ENCODE measurements at places on chromosomes 1 and 21.
A peak's percentile ranks its signal among the peaks of the same experiment; 100 is the strongest.

DNA sequence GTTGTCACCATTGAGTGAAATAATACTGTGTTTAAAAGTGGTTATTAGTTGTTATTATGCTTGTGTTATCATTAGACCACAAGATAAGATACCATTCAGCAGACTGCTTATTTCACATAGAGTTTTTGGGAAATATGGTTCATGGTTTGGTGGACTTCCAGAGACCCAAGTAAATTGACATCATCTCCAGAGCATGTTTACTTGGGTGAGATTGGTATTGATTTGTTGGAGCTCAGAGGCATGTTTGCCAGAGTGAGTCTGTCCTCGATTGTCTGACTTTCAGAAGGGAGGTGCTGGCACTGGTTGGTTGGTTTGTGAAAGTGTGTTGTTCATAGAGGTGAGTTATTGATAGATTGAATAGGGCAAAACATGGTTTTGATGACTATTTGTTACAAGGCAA, 291.4 kb downstream of the TGFB2 start:
- DNase-seq = no peak

- DNase-seq = peak; percentile 42
Observed at GRCh38 chr1:54962612-54963395, 17.6 kb upstream of the TMEM61 start.

- no peak for DNase-seq
Observed at GRCh38 chr1:236760480-236760879, 34.6 kb upstream of the MTR start.

DNA sequence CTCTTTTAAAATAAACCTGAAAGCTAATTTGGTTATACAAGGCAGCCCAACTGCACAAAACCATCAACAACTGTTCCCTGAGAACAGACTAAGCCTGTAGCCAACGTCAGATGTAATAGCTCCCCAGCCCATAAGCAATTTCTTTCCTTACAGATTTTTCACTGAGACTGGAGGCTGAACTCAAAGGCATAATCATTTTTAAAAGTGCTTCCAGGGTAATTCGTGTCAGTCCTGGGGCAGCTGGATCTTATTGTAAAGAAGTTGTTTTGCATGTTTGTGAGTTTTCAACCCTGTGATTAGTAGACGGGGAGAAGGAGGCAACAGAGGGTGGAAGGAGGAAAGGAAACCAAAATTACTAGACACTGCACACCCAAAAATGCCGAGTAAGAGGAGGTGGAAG, 3.2 kb downstream of the DPT start:
- no peak for DNase-seq

- no peak for DNase-seq
Observed at GRCh38 chr1:192158181-192158580, at the start of gene RGS18. Gene RGS18 (plus strand): TSS chr1:192158462. CDS start chr1:192158638, 176 bp downstream.

DNA sequence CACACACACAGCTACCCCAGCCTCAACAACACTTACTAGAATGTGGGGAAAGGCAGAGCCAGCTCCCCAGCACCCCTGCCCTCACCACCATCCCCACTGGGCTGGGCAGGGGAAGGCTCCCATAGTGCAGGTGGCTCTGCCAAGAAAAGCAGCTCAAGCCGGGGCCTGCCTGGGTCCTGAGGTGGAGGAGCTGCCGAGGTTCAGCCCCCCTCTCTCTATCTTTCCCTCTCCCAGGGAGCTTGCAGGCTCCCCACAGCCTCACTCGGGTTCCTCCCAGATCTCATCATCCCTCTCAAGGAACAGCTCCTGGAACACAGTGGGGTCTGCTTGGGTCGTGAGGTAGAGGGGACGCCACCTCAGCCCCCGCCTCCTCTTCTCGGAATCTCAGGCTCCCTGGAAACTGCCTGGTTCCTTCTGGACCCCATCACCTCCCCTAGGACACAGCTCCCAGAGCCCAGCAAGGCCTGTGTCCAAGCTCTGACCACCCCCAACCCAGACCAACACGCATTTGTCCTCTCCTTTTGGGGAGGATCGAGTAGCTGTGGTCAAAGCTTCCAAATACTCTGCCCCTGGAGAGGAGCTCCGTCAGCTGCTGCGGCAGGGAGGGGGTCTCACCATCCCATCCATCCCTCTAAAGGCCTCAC, 704 bp downstream of the S100A16 start:
- no peak for DNase-seq

- no peak for DNase-seq
Observed at GRCh38 chr1:117814856-117815797, 114.3 kb downstream of the GDAP2 start.

- DNase-seq = no peak
Observed at GRCh38 chr1:37605061-37605650, 9.4 kb upstream of the GNL2 start.

DNA sequence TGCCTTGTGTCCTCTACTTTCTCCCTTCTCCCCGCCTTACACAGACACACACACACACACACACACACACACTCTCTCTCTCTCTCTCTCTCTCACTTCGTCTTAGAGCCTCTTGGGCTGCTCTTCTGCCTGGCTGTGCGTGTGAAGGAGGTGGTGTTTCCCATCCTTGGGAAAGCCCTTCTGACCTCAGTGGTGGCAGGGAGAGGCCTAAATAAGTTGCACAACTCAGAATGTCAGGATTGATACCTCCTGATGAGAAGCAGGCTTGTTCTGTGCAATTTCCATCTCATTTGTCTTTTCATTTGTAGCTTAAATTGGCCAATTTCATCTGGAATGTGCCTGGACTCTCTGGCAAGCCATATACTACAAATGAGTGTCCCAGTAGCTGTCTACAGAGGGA, 25.0 kb downstream of the LRRN2 start:
- no peak for DNase-seq

- DNase-seq = no peak
Observed at GRCh38 chr1:216181590-216181989, 241.7 kb downstream of the USH2A start.

- peak; percentile 12 for DNase-seq
Observed at GRCh38 chr21:16279731-16280581, 550.2 kb downstream of the USP25 start.
